ENCODE measurements at places on chromosomes 6 and 20. TPM values are rescaled to one million over a fixed set of nuclear protein-coding genes. Genes with fewer than 3 reads are reported as not detected.

The KIF6 gene
- total RNA-seq = 1.3 TPM

The MYL9 gene
- total RNA-seq = 5.6 TPM

The SLC17A1 gene
- total RNA-seq = not detected

The RNF144B gene
- 0.68 TPM for total RNA-seq

The RSPO3 gene
- 26.9 TPM for total RNA-seq

The LST1 gene
- total RNA-seq = not detected

The HDGFL1 gene
- total RNA-seq = not detected

The MPIG6B gene
- not detected for total RNA-seq

The HTR1E gene
- total RNA-seq = not detected

The ZNF334 gene
- 1.3 TPM for total RNA-seq

The MUC21 gene
- total RNA-seq = not detected

The CST4 gene
- total RNA-seq = not detected

The ACSS1 gene
- total RNA-seq = 14.0 TPM

The HSPA1A gene
- 47.1 TPM for total RNA-seq

The RRAGD gene
- total RNA-seq = 4.9 TPM

The ZC3H12D gene
- not detected for total RNA-seq

The CFAP61 gene
- not detected for total RNA-seq

The ARG1 gene
- not detected for total RNA-seq

The TRIM15 gene
- not detected for total RNA-seq

The DUSP15 gene
- total RNA-seq = 0.23 TPM

The NNAT gene
- total RNA-seq = 0.23 TPM

The ASF1A gene
- 5.5 TPM for total RNA-seq

The WFDC12 gene
- not detected for total RNA-seq

The ABHD16B gene
- total RNA-seq = not detected

The MLIP gene
- not detected for total RNA-seq

The PTK7 gene
- 78.5 TPM for total RNA-seq

The PLEKHG1 gene
- 4.5 TPM for total RNA-seq

The PRDM1 gene
- 2.2 TPM for total RNA-seq

The OR2B6 gene
- not detected for total RNA-seq

The OOEP gene
- total RNA-seq = not detected

The LIN28B gene
- total RNA-seq = not detected

The BPIFA2 gene
- total RNA-seq = not detected

All from smooth muscle cell of the coronary artery (primary cell).